ENCODE measurements at places on chromosomes 1 and 21. TPM values are rescaled to one million over a fixed set of nuclear protein-coding genes. Genes with fewer than 3 reads are reported as not detected.

GRCh38 chr1:23699280-23700179, 7.9 kb downstream of the RPL11 start:
- H3K36me3 ChIP-seq = peaks cover 92% of the 10 kb centered on the region
- H3K4me1 ChIP-seq = peaks cover 13% of the 10 kb centered on the region
- no peak overlapping the region for H3K27ac ChIP-seq
- H3K27me3 ChIP-seq = no peaks in the 10 kb centered on the region

- no peak overlapping the region for H3K27ac ChIP-seq
- no peak for DNase-seq
- no peaks in the 10 kb centered on the region for H3K27me3 ChIP-seq
- H3K4me3 ChIP-seq = no peak overlapping the region
- H3K4me1 ChIP-seq = no peaks in the 10 kb centered on the region
Observed at GRCh38 chr1:152190589-152190988, 31.6 kb upstream of the RPTN start.

DNA sequence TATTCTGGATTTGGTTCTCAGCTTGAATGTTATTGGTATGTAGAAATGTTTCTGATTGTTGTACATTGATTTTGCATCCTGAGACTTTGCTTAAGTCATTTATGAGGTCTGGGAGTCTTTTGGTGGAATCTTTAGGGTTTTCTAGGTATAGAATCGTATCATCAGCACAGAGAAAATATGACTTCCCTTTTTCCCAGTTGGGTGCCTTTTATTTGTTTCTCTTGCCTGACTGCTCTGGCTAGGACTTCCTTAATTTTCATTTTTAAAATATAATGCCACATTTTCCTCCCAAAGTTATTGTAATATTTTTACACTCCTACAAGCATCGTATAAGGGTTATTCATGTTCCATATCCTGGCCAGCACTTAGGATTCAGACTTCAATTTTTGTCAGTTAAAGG, 111.1 kb downstream of the FNBP1L start:
- H3K4me1 ChIP-seq = no peaks in the 10 kb centered on the region
- no peak overlapping the region for H3K27ac ChIP-seq
- no peaks in the 10 kb centered on the region for H3K36me3 ChIP-seq

The CYP4A22 gene
- not detected for total RNA-seq

The TP73 gene
- total RNA-seq = 10.0 TPM
